ENCODE measurements at places on chromosomes 3 and 15.

GRCh38 chr3:133757701-133758567 is 11.7 kb downstream of the TF start:
- DNase-seq, result no peak

DNA sequence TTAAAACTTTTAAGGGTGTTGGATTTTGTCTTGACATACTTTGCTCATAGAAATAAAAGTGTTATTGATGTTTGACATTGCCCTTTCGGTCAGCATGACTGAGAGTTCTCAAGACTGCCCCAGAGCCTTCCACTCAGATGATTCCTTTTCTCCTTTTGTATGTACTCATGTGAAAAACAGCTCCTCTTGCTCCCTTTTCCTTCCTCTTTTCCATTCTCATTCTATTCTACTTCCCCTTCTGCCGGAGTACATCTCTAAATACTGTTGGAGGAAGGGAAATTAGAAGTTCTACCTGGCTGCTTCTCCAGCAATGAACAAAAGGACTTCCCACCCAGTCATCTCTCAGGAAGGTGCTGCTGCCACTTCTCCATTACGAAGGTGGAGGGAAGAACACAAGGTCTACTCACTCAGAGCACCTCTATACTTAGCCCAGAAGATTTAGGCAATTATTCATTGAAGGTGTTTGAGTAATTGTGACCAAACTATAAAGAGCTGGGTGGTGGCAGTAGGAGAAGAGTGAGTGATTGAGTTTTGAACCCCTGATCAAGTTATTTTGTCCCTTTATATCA is 163.8 kb upstream of the MBNL1 start:
- no peak for DNase-seq

GRCh38 chr3:98540346-98540745 is 8.6 kb downstream of the GPR15 start:
- no peak for DNase-seq

DNA sequence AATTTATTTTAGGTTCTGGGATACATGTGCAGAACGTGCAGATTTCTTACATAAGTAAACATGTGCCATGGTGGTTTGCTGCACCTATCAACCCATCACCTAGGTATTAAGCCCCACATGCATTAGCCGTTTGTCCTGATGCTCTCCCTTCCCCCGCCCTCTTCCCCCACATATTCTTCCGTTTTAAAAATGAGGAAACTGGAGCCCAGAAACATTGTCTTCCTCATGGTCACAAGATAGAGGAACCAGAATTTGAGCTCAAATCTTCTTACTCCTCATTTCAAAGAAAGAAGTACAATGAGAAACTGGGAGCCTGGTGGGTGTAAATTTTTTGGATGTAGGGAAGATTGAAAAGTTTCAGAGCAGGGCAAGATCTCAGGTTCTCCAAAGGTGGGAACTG is 56.1 kb upstream of the USP3 start:
- no peak for DNase-seq

DNA sequence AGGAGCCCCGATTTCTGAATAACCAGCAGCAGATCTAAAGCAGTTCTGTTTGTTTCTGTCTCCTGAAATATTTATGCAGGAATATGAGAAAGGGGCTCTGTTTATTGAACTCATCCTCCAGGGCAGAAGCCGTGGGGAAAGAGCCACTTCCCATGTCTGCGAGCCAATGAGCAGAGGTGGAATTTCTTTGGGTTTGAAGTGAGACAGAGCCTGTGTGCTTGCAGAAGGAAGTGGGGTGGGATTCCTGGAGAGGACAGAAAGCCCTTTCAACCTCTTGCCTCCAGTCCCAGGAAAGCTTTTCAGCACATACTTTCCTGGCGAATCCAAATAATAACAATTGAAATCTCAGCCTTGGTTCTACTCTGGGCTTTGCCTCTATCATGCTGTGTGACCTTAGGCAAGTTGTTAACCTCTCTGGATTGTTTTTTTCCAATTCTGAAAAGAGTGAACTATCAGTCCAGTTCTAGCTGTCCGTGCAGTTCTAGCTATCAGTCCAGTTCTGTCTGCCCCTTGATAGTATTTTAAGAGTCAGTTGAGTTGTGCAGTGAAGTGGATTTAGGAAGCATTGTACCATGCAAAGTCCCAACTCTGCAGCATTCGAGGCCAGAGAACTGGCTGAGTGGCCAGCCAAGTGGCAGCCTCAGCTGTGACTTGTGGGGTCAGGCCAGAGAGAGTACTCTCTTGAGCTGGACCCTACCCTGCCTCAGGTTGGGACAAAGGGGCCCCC is 15.9 kb downstream of the CORO2B start:
- DNase-seq, result no peak
